ENCODE measurements at places on chromosomes 5 and 9.

DNA sequence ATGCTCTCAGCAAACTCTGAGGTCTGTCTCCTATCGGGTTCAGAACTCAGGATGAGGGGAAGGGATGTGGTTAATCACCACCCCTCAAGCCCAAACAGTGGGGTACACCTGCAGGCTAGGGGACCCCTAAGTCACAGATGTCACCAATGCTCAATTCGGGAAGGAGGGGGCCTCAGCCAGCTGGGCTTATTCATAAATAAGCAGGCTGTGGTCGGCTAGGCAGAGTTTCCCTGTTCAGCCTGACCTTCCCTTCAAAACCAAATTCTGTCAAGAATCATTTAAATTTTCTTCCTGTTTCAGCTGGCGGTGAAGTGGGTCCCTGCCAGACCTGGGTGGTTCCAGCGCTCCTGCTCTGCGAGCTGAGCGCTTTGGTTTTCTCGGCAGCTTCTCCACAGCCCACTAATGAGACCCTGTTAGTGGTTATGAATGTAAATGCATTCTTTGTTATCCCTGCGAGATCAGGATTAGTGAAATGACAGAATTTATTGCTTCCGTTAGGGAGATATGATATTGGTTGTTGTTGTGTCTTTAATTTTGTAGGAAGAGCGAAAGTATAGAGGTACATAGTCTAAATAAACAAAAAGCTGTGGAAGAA, 68.3 kb downstream of the AK8 start:
- DNase-seq = no peak

- DNase-seq = no peak
Observed at GRCh38 chr5:171599957-171600612, 180.6 kb downstream of the FGF18 start.

DNA sequence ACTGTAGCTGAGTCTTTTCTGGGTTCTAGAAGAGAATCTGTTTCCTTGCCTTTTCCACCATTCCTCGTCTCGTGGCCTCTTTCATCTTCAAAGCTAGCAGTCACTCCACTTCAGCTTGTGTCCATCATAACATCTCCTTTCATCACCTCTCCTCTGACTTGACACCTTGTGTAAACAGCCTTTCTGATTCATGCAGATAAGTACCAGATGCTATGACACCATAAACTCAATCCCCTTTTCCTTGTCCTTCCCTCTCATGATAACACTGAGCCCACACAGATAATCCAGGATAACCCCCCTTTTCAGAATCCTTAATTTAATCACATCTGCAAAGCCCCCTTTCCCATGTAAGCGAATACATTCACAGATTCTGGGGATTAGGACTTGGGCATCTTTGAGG, 95.5 kb downstream of the SNX24 start:
- no peak for DNase-seq

- no peak for DNase-seq
Observed at GRCh38 chr9:114416290-114416689, 28.5 kb upstream of the AKNA start.

DNA sequence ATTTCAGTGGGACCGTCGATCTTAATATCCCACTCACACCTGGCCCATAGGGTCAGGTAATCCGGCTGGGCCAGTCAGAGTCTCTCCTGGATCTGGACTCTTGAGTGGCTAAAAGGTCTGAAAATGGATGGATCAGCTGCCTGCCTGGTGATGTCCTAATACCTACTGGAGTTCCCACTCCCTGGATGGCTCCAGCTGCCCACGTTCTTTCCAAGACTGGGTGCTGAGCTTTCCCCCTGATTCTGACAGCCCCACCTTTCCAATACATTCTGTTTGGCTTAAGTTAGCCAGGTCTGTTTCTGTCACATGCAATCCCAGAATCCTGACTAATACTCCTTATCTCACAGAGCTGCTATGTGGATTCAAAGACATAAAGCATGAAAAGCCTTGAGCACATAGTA, 10.2 kb downstream of the SH3PXD2B start:
- no peak for DNase-seq

- no peak for DNase-seq
Observed at GRCh38 chr9:97830884-97831829, 21.9 kb upstream of the FOXE1 start.

DNA sequence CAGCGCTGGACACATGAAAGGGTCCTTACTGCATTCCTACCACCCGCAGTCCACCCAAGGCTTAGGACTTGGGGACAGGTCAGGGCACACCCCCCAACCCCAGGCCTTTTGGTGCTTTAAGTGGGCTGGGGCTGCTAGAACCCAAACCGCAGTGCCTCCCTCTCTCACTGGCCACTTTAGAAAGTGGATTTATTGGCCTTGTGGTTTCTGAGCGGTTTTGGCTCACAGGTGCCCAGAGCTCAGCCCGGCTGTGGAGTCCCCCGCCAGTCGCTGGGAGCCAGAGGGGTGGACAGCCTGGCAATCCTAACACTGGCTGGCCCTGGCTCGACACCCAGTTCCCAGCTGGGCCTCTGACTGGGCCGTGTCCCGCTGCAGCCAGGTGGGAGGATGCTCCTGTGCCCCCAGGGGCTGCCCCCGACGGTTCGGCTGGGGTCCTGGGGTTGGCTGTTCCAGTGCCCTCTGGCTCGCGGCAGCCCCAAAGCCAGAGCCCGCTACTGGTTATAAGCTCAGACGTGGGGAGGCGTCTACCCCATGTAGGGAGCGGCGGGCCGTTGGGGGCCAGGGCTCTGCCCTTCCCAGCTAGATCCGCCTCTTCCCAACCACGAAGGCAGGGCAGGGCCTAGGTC, 65.2 kb upstream of the RNU6ATAC start:
- DNase-seq = no peak

- no peak for DNase-seq
Observed at GRCh38 chr5:149144637-149145036, 3.3 kb downstream of the ABLIM3 start.

DNA sequence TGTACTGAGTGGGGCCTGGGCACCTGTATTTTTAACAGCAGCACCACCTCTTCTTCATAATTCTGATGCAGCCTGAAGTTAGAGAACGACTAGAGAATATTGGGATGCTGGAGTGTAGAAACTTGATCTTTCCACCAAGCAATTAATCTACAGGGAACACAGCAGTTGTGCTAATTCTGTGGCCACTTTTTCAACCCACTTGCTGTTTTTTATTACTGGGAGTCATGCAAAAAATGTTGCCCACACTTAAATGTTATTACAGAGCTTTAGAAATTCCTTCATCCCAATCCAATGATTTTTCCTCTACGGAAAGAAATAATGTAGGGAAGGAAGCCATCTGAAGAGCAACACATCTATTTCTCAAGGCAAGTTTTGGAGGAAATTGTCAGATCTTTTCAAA, 190.9 kb upstream of the TUT7 start:
- DNase-seq = peak; percentile 88

- no peak for DNase-seq
Observed at GRCh38 chr9:105432247-105432842, 15.5 kb upstream of the FSD1L start.

DNA sequence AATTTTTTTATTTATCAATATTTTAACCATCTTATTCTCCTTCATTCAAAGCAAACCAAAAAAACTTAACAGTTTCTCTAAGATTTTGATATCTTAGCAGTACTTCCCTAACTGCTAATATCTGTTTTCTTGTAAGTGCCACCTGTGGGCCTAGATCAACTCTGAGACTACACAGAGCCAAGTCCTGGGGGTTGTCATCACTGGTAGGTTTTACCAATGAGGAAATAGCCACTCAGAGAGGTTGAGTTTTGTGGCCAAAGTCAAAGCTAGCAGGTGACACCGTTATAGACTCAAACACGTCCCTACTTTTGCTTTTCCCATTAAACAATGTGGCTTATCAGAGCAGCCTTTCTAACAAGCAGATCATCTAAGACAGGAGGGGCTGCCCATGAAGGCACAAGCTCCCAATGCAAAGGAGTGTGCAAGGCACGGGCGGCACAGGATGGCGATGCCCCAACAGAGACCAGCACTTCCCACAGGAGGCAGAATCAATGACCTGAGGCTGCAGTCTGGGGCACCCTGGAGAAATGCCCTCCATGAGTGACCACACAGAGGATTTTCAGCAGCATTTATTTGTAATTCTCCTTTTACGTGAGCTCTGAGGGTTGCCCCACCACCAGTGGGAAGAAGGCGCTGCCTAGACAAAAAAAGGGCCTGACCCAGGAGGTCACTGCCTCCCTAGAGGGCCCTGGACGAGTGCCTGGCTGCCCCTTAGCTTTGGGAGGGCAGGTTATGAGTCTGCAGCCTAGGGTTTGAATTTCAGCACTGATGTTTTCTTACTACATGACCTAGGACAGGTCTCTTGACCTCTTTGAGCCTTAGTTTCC, 7.4 kb downstream of the TBC1D2 start:
- no peak for DNase-seq

DNA sequence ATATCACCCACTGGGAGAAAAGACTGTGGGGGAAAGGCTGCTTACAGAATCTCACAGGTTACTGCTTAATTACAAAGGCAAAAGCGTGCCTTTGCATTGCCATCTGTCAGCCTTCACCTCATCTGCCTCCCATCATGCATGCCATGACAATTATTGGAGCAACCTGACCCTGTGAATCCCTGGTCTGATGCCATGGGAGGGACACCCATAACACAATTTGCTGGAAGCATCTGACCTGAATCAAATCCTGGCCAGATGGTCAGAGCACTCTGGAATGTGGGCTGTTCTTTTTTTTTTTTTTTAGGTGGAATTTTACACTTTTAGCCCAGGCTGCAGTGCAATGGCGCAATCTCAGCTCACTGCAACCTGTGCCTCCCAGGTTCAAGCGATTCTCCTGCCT, 11.6 kb upstream of the RETREG1 start:
- DNase-seq = peak; percentile 16

GRCh38 chr9:76351006-76351405, 43.2 kb downstream of the RFK start:
- no peak for DNase-seq

- DNase-seq = no peak
Observed at GRCh38 chr5:166399781-166400180, 1891.7 kb upstream of the WWC1 start.

GRCh38 chr9:118721923-118722322, 647.3 kb downstream of the BRINP1 start:
- no peak for DNase-seq

DNA sequence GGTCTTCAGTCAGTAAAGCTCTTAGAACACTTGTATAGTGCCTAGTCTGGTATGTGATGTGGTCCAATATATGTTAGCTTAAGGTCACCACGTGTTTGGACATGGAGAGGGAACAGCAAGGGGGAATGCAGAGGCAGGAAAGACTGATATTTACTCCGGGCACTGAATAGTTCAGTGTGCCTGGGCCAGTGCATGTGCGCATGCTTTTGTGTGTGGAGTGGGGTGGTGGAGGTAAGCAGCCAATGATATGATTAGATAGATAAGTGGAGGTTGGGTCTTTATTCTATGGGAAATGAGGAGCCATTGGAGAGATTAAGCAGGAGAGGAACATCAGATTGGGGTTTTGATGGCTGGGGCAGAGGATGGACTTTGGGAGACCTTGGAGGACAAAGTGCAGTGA, 14.0 kb downstream of the OR13J1 start:
- no peak for DNase-seq

GRCh38 chr9:136806631-136807201, 1.0 kb upstream of the RABL6 start:
- no peak for DNase-seq

DNA sequence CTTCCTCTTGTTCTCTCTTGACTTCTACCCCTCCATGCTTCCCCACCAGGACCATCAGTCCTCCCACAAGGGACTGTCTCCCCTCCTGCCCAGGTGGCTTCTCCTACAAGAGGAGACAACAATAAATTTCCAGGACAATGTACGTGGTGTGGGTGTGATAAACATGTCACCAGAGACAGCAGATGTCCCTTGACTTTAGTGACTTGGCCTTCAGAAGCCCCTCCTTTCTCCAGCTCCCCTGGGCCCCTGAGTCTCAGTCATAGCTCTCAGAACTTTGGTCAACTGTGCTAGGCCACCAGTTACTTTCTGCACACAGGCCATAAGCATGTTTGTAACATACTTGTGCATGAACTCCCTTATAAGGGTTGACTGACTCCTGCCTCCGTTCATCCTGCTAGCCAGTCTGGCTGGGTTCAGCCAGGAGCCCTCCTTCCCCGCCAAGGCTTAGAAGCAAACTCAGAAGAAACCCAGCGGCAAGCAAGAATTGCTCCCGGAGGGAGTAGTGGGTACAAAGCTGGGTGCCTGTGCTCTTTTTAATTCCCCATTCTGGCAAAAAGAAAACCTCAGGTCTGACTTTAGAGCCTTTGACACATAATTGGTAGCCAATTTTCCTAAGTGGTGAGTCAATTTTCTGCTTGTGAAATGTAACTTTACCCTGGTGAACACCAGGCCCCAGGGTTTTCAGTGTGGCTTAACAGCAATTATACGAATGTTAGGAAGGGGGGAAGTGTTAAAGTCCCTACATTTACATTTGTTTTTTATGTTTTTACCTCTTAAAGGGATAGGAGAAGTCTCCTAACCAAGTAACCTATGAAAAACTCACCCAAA, 49.2 kb downstream of the EBF1 start:
- peak; percentile 80 for DNase-seq

DNA sequence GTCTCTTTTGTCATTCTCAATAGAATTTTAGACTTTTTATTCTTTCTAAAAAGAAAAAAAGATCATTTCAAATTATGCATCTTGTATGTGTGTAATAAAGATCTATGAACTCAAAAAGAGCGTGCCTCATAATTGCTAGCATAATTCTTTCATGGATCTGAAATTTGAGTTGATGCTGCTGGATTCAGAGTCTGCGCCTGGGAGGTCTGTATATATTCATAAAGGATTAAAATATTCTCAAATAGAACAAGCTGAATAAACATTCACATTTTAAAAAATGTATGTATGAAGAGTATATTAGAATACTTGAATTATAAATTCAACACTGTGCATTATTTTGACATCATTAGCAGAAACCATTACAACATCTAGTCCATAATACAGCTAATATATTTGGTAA, 297.8 kb upstream of the GRAMD2B start:
- DNase-seq = no peak

DNA sequence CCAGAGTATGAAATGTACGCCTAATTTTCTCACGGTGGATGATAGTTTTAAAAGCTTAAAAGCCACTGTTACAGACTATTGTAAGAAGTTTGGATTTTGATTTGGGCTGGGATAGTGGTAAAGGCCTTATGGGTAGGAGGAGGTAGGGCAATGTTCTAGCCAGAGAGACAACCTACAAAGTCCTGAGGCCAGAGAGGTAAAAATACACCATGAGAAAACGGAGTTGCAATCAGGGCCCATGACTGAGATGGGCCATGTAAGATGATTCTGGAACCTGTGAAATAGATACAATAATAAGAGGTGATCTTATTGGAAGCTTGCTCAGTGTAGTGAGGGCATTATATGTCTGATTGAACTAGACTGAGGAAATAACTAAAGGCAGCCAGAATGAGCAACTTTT, 188.8 kb downstream of the RFX3 start:
- DNase-seq = no peak

DNA sequence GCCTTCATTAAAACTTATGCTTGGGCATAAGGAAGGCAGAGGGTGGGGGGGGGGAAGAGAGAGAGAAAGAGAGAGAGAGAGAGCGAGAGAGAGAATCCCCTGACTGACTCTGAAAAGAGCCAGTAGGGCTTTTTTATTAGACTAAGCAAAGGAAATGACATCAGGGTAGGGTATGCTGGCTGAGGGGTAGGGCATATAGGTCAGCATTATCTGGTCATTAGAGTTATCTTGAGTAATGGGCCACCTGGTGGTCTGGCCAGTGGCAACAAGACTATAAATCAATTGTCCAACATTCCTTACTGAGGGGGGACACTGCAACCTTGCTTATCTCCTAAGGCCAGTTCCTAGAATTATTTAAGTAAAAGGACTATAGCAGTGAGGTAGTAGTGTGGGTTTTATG, 67.2 kb downstream of the TSSK1B start:
- DNase-seq = no peak

- no peak for DNase-seq
Observed at GRCh38 chr5:147835386-147835798, 3.9 kb upstream of the SPINK1 start.

- DNase-seq = no peak
Observed at GRCh38 chr5:88276378-88276777, 7.7 kb upstream of the TMEM161B start.
